ENCODE measurements at places on chromosomes 3 and 15. TPM values are rescaled to one million over a fixed set of nuclear protein-coding genes. Genes with fewer than 3 reads are reported as not detected.

DNA sequence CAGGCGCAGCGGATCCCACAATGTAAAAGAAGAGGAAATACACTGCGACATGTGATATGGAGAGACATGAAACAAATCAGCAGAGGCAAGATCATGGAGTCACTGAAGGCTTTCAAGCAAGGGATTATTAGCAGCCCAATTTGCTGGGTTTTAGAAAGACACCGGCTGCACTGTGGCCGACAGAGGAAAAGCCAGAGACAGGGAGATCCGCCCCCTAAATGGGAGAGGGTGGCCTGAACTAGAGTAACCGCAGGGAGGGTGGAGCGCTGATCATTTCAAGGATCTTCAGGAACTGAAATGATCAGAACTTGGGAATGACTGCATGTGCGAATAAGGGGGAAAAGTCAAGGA is 612 bp upstream of the C15orf40 start:
- ATAC-seq = no peak

DNA sequence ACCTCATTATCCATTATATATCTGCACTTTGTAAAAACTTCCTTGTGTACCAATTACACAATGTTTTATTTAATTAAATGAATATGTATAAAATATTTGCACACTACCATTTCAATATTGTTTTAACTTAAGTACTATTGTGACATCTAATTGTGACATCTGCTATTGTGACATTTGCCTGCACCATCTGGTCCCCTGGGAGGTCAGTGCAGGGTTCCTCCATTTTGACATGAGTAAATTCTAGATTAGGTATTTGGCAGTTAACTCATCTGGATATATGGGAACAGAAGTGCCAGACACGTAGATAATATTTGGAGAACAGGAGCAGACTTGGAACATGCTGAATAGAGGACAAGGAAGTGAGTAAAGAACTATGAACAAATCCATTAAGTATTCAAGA is 332.1 kb downstream of the VGLL3 start:
- ATAC-seq = no peak

DNA sequence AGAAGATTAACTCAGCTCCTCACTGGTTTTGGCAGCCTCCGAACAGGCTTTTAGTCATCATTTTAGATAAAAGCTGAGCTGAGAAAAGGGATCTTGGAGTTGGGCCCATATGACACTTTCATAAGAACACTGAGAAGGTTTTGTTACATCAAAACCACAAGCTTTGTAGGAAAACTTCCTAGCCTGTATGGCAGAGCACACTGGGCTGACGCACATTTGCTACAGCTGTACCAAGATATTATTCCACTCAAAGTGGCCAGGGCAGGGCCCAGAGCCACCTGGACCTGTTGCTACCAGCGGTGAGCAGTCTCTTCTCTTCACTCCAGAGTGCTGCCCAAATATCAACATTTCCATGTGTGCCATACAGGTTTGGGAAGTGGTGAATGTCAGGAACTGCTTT is 160.5 kb upstream of the CCDC54 start:
- ATAC-seq = no peak

The CPN2 gene
- not detected for total RNA-seq

Measured in motor neuron (in vitro differentiated cells).